ENCODE measurements at places on chromosomes 3 and 15.
A peak's percentile ranks its signal among the peaks of the same experiment; 100 is the strongest.

DNA sequence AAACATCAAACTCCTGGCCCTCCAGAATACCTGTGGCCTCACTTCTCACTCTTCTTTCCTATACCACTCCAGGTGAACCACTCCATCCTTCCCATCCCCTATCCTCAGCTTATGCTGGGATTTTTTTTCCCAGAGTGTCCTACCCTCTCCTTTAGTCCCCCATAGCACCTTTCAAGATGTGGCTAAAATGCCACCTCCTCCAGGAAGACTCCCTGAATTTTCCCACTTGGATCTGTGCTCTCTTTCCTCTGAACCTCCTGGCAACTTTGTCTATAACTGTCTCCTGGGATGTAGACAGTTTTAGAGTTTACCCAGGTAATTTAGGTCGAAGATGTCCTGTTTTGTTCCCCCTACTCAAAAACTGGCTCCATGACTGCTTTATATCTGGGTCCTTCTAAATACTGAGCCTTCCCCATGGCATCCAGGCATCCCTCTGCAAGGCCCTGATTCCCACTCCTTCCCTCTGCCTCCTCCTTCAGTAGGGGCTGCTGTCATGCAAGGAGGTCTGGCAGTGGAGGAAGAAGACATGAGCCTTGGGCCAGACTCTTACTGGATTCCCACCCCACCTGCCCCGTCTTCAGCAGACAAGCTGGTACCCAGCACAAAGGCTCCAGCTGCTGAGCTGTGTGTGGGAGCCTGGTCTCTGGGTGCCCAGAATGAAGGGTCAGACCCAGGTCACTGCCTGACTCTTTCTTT lies 161.5 kb downstream of the SMAD6 start:
- DNase-seq = no peak

- DNase-seq = no peak
Observed at GRCh38 chr15:96225642-96226259, 104.7 kb upstream of the NR2F2 start.

- no peak for DNase-seq
Observed at GRCh38 chr15:64137226-64137833, 14.2 kb upstream of the SNX22 start.

GRCh38 chr3:194559530-194559929 lies 72.7 kb upstream of the ATP13A3 start:
- DNase-seq = no peak

DNA sequence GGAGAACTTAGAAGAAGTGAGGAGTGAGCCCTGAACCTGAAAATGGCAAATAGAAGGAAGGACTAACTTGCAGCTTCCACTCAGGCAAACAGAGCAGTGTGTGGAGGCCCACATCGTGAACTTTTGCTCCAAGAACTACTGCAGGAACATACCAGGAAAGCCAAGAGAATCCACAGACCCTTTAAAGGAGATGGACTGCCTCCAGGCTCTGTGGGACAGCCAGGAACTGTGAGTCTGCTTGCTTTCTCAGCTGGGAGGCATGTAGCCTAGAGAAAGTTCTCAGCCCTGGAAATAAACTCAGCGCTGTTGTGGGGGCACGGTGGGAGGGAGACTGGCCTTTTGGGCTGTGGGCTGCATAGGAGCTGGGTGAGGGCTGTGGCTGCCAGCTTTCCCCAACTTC lies 93.0 kb downstream of the SNRK start:
- DNase-seq = no peak

- no peak for DNase-seq
Observed at GRCh38 chr3:69342074-69342473, 43.8 kb downstream of the FRMD4B start.

GRCh38 chr3:128312271-128312670 lies 154.4 kb downstream of the DNAJB8 start:
- DNase-seq = no peak

DNA sequence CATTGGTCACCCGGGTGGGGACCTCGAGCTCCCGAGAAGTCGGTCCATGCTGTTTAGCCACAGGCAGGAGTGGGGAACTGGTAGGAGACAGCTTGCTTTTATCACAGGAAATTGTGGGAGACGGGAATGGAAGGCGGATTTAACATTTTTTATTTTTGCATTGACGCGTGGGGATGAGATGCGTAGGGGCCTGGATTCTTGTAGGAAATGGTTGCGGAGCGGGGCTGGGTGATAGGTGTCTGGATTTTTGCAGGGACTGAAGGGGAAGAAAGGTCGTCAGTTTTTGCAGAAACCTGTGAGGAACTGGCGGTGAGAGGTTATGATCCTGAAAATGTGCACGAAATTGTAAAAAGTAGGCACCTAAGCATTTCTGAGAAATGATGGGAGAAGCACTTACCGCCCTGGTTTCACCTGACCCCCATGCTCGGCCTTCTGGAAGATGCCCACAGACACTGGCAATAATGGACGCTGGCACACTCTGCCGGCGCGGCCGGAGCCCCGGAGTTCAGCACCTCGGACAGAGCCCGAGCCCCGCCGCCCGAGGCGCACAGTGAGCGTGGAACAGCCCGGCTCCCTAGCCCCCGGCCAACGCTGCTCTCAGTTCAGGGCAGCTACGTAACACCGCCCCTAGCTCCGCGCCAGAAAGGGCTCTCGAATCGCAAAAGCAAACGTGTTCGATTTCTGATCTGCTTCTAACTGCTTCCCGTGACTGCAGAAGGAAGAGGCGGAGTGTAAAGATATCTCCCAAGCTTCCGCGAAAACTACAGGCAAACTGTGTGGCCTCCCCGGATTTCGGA lies 928 bp downstream of the ANKRD34C start:
- DNase-seq = peak; percentile 31

GRCh38 chr15:63339006-63339766 lies 42.5 kb downstream of the CA12 start:
- no peak for DNase-seq

DNA sequence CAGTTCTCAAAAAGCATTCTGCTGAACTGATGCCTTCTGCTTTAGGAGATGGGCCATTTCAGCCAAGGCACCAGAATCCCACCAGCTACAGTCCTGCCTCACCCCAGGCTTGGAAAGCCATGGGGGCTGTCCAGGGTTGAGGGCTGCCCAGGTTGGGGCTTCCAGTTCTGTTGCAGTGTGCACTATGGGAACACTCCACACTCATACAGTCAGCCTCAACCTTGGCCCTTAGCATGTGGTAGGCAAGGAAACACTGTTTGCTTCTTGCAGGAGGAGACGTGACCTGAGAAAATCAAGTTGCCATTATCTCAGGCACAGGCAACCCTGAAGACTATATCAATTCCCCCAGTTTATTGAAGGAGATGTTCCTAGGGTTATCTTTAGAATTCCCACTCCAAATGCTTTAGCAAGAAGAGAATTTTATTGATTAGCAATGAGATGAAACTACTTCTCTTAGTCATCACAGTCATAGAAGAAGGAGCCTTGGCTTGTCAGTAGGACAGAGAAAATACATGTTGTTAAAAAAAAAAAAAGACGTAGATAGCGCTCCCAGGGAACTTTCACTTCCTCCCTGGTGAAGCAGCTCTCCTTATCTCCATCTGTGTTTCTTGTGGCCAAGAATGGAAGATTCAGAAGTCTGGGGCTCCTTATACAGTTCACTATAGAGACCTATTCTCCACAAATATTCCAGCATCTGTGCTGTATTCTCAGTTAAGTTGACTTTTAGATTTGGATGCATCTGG lies 38.3 kb upstream of the IL12A start:
- no peak for DNase-seq

DNA sequence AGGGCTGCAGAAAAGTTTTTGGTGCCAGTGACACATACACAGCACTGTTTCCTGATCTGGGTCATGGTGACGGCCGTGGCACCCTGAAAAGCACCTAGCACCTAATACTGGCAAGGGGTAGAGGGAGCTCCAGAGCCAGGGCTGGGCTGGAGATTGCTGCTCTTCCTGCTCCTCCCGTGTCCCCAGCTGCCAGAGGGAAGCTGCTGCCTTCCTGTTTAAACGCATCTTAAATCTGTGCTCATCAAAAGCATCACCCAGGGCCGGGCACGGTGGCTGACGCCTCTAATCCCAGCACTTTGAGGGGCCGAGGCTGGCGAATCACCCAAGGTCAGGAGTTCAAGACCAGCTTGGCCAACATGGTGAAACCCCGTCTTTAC lies 156.7 kb upstream of the MEF2A start:
- DNase-seq = peak; percentile 80

- DNase-seq = no peak
Observed at GRCh38 chr3:50585919-50586762, 16.8 kb downstream of the HEMK1 start.

GRCh38 chr3:190596349-190597285 lies 82.7 kb downstream of the IL1RAP start:
- no peak for DNase-seq

- DNase-seq = peak; percentile 24
Observed at GRCh38 chr15:73244333-73244732, 124.4 kb downstream of the HCN4 start.

DNA sequence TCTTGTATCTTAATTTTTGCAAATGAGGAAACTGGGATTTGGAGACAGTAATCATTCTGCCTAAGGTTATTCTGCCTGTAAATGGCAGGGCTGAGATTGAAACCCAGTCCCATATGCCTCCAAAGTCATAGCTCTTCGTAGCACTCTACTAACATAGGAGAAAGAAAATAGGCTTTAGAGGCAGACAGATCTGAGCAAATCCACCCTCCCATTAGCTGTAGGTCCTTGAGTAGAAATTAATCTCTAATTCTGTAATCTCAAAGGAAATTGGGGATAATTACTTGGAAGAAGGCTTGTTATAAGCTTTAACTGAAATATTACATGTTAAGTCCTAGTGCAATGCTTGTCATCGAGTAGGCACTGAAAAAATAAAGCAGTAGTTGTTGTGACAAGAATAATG lies 252.1 kb upstream of the PEX5L start:
- DNase-seq = no peak

DNA sequence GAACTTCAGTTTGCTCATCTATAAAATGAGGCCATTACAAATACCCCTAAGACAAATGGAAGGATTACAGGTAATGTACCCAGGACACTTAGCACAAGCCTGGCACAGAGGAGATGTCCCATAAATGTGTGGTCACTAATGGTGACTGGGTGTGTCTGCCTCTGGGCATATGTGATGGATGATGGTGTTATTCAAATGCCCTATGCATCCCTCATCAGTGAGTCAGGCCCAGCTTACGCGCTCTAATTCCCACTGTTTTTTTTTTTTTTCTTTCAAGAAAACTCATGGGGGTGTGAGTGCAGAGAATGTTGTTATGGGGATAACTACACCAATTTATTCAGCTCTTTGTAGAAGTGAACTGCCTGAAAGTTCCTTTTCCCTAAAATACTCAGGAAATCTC lies 23.6 kb upstream of the KIF23 start:
- DNase-seq = peak; percentile 73

DNA sequence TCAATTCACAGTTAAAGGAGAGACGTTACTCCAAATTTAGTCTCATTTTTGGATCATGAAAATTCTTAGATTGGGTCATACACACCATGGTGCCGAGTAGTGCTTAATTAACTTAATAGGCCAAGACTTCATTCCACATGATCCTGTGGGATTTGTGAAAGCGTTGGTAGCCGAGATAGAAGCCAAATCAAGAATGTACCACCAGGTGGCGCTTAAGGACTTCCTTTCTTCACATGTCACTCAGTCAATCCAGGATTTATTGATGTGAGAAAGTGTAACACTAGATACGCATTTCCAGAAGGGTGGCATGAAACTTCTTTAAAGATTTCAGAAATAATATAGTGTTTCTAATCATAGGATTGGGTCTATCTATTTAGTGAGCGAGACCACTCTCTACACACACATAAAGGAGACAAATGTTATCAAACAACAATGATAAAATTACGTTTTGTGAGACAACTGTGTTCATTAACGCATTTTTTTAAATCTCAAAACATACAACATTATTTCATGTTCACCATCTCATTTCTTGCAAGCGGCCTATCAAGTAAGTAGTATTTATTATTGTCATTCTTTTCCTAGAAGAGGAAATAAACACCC lies 436.1 kb downstream of the CHL1 start:
- DNase-seq = peak; percentile 18

DNA sequence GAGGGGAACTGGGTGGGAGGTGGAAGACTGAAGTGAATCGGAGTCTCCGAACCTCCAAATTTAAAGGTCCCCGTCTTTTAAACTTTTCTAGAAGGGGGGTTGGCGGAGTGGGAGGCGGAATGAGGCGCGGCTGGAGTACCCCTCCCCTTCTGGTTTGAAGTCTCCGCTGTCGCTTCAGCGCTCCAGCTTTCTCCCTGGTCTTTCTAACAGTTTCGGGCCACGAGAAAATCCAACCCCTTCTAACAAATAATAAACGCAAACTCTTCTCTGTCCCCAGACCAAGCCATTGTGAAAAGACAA lies 2.5 kb upstream of the MECOM start:
- DNase-seq = no peak

- DNase-seq = no peak
Observed at GRCh38 chr3:127688416-127689265, 15.9 kb downstream of the ABTB1 start.

GRCh38 chr3:159879598-159879997 lies 109.0 kb upstream of the IL12A start:
- DNase-seq = no peak

GRCh38 chr15:79562899-79563298 lies 130.8 kb downstream of the MINAR1 start:
- no peak for DNase-seq

DNA sequence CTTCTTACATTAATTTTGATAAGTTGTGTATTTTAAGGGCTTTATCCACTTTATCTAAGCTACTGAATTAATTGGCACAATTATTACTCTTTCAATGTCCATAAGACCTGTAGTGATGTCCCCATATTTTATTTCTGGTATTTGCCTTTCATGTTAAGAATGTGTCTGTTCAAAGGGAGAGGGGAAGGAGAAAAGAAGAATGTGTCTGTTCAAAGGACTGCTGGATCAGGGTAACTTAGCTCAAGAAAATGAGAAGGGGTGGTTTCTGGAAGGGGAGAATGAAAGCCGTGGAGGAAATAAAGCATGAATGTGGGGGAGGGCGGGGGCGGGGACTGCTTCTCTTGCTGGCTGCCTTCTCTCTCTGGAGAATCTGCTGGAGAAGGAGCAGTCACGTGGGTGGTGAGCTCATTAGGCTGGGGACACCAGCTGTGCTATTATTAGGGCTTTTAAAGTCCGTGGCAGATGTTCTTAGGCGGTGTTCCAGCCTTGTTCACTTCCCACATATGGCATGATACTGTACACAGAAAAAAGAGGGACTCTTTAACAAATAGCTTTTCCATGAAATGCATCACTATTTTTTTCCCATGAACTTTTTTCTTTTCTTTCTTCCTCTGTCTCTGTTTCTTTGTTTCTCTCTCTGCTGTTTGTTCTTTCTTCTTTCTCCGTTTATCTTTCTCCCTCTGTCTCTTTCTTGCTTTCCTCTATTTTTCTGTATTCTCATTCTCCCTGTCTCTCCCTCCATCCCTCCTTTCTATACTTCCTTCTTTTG lies 63.7 kb upstream of the ULK4 start:
- DNase-seq = peak; percentile 74

DNA sequence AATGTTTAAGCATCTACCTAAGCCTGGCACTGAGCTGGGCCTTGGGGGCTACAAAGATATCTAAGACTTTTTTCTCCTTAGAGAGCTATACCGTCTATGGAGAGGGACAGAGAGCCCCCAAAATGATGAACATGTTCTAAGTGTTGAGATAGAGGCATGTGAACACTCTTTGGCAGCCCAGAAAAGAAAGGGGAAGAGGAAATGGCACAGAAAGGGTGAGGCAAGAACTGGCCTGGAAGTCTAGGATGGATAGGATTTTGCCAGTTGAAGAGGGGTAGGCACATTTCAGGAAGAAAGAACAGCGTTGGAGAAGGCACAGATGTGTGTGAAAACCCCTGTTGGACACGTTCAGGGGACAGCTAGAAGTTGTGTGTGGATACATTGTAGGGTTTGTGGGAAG lies 276.2 kb upstream of the LRRFIP2 start:
- DNase-seq = no peak
